Lung microvascular endothelial cell (primary cell): ENCODE measurements at places on chromosomes 2 and 18.

DNA sequence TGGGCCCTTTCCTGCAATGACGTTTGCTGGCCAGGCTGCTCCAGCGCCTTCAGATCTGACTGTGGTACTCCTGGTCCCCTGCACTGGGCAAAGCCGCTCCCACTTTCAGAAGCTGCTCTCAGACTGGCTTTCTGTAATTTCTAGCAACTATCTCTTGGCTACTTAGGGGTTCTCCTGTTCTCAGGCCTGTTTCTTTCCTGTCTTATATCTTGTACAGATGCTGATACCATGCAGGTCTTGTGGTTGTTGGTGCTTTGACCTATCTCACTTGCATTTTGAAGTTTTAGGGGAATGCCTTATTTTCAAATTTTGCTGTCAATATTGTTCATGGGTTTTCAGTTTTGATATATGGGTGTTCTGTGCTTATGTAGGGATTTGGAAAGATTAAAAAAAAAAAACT, 145.8 kb downstream of the CLIP4 start:
- no peak for DNase-seq

DNA sequence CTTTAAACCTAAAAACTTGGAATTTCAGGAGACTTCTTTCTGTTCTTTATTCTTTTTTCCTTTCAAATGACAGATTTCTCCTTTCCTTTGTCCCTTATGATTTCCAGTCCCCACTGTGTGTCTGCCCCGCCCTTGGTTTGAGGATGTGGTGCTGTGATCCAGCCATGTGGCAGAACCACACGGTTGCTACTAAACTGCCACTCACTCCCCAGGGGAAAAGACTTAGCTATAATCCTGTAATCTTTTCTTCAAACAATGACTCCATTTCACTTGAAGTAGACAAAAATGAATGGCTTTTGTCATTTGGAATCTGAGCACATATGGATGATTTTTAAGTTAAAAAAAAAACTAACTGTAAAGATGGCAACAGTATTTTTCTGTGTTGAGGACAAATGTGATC, 76.2 kb upstream of the STAM2 start:
- DNase-seq, result no peak

DNA sequence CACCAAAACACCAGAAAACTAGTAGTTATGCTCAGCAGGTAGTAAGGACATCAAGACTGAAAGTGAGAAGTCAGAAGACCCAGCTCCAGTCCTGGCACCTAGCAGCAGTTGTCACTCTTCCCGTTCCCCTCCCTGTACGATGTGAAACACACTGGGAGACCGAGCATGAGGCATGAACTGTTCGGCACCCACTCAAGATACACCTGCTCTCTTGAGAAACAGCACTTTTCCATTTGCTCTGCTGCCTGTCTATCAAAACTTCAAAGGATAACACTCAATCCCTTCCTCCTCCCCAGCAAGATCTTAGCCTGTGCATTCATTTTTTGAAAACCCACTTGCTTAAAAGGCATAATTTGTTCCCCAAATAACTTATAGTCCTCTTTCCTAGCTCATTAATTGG, 123.9 kb downstream of the PLEKHM3 start:
- no peak for DNase-seq

DNA sequence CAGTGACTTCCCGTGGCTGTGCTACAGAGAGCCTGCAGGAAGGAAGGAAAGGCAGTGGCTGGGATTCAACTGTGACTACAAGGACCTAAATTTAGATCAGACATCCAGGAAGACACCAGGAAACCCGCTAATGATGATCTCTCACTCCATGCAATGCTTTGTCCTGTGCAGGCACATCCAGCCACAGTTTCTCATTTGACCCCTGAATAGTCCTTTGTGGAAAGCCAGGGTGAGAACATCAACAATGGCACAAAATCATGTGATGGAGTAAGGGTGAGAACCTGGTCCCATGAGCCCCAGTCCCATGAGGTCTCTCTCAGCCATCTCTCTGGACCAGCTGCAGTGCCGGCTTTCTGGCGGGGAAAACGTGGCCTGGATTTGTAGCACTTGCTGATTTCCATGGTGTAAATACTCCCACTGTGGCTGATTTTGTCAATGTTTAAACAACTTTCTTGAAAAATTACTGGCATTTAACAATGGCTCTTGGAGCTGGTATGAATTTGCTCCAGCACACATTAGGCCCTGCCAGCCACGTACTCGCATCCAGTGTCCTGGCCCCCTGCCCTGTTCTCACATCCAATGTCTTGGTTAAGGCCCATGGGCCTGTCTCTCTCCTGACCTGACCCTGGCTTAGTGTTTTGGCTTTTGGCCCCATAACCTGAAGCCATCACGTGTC, 159.0 kb upstream of the HAAO start:
- peak; percentile 92 for DNase-seq

DNA sequence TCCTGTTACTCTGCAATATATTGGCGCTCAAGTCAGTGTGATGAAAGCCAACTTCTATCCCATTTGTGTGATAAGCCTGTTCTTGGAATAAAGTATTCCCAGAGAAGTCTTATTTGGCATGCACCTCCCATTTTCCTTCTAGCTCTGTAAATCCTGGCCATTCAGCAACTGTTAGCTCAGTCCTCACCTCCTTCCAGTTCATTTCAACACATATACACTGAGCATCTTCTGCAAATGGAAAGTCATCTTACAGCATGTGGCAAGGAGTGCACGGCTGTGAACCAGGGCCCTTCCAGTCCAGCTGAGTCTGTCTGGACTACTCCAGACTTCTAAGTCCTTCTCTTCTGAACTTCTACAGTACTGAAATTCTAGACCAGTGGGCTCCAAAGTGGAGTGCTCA, 53.1 kb downstream of the SPATS2L start:
- DNase-seq, result no peak

DNA sequence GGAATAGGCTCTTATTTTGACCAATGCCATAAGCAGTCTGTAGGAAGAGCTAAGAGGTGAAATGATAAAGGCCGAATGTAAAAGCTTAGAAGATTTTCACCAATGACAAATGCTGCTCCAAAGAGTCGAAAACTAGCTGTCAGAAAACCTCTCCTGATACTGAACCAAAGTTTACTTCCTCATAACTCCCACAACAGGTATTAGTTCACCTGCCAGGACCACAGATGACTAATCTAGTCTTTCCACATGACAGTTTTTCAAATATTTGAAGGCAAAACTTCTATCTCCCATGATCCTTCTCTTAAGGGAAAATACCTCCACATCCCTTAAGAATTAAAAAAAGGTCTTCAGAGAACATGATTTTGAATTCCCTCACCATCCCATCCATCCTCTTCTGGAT, 473.2 kb upstream of the SPHKAP start:
- no peak for DNase-seq

DNA sequence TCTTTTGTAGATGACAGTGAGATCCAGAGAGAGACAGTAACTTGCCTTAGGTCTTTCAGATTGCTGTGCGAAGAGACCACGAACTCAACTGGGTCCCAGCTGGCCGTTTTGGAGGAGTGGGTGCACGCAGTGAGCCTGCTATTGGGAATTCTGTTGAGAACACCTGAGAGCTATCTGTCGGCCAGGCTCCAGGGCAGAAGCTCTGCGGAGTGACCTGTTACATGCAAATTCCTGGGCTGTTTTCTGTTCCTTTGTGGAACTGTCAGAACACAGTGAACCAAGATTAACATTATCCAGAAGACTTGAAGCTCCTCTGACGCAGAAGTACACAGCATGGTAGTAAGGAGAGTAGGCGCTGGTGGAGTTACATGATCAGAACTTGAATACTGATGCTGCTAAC, 99.5 kb upstream of the LMAN1 start:
- no peak for DNase-seq

- DNase-seq, result peak; percentile 87
Observed at GRCh38 chr2:165902934-165903333, 50.6 kb downstream of the TTC21B start.

DNA sequence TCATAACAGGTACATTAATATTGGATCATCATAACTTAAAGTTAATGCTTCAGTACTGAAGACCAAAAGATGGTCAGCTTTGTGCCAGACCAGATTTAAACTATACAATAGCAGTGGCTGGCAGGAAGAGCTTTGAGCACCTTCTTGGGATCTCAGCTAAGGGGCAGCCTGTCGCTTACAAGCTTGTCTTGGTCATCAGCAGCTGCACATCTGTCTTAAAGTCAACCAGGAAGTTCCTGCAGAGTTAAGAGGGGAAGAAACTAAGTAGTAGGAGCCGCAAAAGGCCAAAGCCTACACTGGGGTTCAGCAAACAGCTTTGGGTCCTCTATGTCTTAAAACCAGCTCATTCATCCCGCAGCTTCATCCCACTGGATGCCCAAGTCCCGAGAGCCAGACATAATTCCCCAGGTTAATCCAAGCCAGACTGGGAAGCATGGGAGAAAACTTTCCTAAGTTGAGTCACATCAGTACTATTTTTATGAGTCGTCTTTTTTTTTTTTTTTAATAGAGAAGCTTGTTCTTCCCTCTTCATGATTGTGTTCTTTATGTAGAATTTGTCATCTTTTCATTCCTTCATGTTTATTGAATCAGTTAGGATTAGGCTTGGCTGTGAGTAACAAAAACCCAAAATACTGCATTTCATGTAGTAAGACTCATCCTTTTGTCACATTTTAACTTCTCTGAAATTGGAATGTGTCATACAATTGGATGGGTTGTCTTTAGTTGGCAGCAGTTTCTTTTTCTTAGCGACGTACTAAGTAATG, 59.3 kb downstream of the SERTAD2 start:
- no peak for DNase-seq

DNA sequence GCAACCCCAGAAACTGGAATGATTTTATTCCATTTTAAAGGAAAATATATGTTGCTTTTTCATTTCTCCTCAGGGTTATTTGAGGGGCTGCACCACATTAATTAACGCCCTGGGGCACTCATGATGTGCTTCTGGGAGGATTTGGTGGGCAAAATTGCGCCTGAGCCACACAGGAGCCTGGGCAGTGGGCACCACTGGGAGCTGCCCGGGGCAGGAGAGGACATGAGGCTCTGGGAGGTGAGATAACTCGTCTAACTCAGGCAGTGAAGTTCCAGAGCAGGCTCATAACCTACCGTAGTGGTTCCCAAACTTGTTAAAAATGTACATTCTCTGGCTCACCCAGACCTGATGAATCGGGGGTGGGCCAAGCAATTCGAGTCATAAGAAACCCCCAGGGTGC, 68.3 kb downstream of the EDAR start:
- DNase-seq, result no peak

DNA sequence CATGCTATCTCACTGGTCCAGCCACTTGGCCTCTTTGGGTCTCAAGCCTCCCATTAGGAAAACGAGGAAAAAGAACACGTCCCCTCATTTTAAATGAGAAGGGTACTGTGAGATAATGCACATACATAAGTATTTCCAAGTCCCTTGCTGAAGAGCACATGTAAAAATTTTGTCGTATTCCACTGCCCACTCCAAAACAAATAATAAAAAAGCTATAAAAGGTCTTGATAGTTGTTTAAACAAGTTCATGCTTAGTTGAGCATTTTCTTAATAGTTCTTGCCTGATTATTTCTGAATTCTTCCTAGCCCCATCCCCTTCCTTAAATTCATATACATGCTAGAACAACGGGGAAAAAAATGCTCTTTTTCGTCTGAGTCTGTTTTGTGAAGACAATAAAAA, 110.2 kb upstream of the RNU4ATAC start:
- DNase-seq, result no peak

- no peak for DNase-seq
Observed at GRCh38 chr2:2569306-2569705, 238.2 kb upstream of the MYT1L start.

DNA sequence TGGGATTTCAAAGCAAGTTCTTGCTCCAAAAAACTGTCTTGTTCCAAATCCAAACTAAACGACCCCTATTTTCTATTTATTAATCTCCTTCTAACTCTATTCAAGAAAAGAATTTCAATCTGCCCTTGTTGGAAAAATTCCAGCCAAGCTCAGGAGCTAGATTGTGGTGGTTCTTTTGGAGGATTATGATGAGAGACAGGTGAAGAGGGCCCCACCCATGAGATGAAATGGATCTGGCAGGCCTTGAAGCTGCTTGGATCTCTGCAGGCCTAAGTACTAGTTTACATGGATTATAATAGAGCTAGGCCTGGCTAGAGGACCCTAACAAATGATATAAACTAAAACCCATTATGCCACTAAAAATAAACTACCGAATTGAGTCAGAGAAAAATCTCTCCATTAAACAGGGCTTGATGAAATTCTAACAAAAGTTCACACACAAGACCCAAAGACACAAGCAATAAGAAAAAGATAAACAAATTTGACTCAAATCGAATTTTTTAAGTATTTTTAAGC, 101.6 kb downstream of the GFPT1 start:
- DNase-seq, result no peak

DNA sequence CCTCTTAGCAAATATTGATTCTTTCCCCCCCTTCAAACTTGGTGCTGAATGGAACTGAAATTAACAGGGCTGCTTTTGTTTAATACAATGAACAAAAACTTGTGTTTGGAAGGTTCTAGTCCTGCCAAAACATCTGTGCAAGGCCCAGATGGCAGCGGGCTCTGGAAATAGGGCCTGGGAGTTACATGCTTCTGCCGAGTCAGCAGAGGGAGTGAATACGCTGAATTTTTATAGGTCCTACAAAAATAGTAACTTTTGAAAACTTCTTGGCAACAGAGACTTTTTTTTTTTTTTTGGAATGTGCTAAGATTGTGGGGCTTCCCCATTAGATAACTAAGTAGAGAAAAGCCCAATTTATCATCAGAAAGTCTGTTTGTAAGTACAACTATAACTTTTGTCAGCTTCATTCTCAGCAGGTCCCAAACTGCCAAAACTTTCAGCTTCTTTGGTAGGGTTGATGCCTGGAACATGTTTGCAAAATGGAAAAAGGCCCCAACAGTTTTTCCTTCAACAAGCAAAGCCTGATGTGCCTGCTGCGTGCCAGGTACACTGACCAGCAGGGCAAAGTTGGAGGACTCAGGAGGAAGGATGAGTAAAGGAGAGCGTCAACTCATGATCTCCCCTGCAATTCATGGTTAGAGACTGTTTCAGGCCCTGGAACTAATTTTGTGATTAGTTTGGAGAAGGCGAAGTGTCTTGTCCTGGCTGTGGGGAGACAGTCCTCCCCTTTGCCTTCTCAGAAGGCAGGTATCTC, 45.1 kb upstream of the HDAC4 start:
- DNase-seq, result no peak

- peak; percentile 49 for DNase-seq
Observed at GRCh38 chr18:21110713-21111345, 784 bp downstream of the ROCK1 start.

DNA sequence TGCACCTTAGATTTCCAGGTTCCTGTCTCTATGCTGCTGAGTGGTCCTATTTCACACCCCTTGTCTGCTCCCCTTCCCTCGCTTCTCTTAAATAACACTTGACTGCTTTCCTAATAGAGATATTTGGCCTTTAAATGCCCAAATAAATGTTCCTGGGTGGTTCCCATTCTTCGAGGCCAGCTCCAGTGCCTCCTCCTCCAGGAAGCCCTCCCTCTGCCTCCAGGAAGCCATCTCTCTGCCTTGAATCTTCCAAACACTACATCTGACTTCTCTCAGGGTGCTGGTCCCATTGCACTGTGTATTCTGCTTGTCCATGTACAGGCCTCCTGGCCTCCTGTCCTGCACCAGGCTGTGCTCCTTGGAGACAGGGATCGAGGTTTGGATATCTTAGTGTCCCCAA, 14.2 kb downstream of the EHD3 start:
- no peak for DNase-seq
